ENCODE measurements at places on chromosomes 2 and 18.
A peak's percentile ranks its signal among the peaks of the same experiment; 100 is the strongest.

- DNase-seq = no peak
Measured at GRCh38 chr2:33302348-33302747, 174.1 kb upstream of the RASGRP3 start.

DNA sequence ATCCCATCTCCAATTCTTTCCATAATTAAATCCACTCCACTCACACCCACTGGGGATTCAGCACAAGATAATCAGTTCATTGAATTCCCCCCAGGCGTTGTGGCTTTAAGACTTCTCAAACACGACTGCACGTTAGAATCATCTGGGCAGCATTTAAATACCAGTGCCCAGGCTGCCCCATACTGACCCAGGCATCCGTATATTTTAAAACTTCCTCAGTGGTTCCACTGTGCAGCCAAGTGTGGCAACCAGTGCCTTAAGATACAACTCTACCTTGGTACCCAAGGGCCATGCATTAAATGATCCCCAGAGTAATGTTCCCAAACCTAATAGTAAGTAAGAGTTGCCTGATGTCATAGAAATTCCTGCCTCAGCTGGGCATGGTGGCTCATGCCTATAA, 54.3 kb upstream of the BZW1 start:
- DNase-seq = no peak

- no peak for DNase-seq
Measured at GRCh38 chr2:64779117-64779690, 125.5 kb upstream of the SERTAD2 start.

DNA sequence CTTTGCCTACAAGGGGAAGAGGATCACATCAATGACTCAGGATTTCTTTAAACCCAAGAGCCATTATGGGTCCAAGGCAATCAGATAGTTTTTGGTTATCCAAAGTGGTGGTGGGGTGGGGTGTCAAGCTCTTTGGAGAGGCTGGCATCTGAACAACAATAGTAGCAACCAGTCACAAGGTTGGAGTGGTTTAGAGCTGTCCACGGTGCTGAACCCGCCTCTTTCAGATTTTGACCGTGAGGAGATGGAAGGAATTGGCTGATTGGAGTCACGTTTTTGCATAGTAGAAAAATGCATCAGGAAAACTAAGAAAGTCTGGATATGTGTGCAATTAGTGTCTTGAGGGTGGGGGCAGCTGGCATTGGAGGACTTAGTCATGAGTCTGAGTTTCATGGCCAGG, 159.9 kb downstream of the LOXHD1 start:
- DNase-seq = no peak

DNA sequence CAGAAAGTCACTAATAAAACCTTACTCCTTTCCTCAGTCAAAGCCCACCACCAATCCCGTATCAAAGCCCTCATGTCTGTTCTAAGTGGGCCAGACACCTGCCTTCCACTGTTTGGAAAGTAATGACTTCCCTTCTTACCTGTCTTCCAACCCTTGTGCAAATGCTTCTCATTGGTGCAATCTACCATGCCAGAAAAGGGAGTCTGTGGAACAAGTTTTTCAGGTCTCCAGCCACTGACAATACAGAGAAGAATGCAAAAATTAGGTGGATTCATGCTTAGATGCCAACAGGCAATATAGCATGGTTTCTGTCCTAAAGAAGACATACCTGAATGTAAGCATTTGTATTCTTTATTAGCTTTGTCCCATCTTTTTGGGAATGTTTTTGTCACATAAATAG, 1140.6 kb upstream of the LRRTM1 start:
- no peak for DNase-seq

- no peak for DNase-seq
Measured at GRCh38 chr2:8648441-8649213, 33.2 kb upstream of the ID2 start.

DNA sequence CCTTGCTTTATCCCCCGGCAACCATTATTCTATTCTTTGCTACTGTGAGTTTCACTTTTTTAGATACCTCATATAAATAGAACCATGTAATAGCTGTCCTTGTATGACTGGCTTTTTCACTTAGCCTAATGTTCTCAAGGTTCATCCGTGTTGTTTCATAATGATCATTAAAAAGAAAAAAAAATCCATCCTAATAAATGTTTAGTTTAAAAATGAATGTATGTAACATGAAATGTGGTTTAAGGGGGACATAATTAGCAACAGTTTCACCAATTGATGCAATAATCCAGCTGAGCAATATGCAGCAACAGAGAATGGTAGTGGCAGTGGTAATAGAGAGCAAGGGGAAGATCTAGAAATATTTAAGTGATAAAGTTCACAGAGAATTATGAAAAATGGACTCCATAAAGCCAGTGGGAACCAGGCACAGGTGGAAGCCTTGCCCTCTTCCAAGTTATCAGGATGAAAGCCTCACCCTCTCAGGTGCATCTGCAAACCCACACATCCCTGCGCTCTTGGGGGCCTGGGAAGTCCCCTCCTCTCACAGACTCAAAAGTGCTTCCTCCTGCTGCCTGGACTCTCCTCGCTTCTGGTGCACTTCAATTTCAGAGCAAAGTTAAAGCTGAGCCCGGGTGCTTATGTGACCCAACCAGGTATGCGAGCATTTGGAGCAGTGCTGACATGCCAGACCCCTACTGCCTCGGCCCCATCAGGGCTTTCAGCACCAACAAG, 1403.3 kb upstream of the SLC39A10 start:
- no peak for DNase-seq

- DNase-seq = no peak
Measured at GRCh38 chr2:233818639-233819621, 35.4 kb downstream of the HJURP start.

GRCh38 chr18:21805771-21806366, 65.3 kb downstream of the MIB1 start:
- DNase-seq = no peak

- DNase-seq = no peak
Measured at GRCh38 chr2:204114295-204115136, 178.0 kb downstream of the ICOS start.

DNA sequence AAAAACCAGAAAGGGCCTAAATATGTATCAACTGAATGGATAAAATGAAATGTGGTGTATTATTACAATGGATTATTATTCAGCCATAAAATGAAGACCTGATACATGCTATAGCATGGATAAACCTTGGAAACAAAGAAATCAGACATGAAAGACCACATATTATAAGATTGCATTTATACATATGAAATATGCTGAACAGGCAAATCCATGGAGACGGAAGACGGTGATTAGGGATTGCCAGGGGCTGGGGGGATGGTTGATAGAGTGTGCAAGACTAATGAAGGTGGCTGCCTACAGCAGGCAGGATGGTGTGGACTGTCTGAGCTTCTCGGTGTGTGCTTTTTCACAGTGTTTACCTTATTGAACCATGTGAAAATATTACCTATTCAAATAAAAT, 11.4 kb upstream of the AFG3L2 start:
- DNase-seq = no peak

GRCh38 chr2:191479680-191480023, 198.3 kb upstream of the NABP1 start:
- no peak for DNase-seq

- no peak for DNase-seq
Measured at GRCh38 chr2:165549619-165550018, 80.1 kb downstream of the CSRNP3 start.

GRCh38 chr2:20519309-20519708, 72.4 kb downstream of the RHOB start:
- DNase-seq = no peak

DNA sequence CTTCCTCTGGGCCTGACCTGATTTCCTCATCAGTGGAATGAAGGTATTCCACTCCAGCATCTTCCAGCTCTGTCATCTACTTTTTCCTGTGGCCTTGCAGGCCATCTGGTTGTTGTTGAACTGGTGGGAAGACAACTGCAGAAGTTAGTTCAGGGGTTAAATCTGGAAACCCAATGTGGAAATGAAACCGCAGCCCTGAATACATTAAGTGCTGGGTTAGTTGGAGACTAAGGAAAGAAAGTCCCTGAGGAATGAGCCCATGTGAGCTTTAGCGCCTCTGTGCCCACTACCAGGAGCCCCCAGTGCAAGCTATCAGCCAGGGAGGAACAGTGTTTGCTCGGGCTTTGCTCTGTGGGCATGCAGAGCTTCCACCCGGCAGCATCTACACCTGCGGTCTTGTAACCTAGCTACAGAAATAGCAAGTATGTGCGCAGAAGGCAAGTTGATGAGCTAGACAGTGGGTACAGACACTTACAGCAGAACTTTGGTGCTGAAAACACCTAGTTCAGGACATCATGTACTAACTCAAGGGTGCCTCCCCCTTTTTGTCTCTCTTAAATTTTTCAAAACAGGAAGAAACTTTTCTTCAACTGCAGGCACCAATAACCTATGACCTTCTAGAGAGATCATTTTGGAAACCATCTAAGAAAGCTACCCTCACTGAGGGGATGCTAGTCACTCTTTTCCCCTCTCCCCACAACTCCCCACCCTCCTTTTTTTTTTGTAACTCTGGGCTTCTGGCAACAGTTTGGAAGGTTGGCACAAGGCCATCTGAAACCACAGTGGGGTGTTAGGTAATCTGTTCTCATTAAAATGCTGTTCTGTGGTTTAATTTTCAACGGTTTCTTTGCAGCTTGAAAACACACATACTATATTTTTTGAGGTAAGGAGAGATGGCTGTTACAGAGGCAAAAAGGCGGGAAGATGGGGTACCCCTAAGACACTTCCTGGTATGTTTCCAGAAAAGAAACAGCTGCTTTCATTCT, 18.3 kb upstream of the CXCR4 start:
- peak; percentile 56 for DNase-seq

DNA sequence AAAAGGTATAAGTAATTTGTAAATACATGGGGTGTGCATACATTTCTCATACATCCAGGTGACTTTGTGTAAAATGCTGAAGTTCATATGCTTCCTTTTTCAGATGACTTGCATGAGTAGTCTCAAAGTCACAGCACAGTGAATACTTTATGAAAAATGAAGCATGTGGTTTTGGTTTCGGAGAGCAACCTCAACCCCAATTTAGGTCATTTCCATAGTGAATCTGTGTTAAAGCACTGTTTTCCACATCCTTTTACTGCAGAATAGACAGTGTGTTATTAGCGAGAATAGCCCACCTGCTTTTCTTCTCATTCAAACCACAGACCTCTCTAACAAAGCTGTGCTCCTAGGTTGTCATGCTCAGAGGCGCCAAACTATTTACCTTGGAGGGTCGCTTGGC, 204.4 kb upstream of the RASGRP3 start:
- no peak for DNase-seq

DNA sequence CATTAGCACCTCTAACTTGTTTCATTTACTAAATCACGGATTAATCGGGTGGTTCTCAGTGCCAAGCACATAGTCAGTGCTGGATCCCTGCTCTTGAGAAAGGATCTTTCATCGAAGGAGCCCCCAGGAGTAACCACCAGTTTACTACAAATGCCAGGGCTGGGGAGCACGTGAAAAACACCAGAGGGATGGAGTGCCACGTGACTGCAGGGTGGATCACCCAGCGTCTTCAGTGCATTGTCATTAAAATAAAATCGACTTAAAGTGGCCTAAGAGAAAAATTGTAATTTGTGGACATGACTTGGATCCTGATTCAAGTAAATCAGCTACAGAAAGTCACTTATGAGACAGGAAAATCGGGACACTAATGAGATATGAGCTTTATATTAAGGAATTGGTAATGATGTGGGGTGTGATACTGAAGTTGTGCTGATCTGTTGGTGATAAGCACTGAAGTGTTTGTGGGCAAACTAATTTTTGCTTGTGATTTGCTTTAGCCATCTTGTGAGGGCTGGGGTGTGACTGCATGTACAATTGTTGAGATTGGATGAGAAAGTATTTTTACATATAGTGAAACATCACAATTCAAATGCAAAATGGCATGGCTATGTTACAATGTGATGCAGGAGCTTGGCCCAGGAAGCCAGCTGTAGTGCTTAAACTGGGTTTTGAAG, 63.8 kb downstream of the NCK2 start:
- no peak for DNase-seq

DNA sequence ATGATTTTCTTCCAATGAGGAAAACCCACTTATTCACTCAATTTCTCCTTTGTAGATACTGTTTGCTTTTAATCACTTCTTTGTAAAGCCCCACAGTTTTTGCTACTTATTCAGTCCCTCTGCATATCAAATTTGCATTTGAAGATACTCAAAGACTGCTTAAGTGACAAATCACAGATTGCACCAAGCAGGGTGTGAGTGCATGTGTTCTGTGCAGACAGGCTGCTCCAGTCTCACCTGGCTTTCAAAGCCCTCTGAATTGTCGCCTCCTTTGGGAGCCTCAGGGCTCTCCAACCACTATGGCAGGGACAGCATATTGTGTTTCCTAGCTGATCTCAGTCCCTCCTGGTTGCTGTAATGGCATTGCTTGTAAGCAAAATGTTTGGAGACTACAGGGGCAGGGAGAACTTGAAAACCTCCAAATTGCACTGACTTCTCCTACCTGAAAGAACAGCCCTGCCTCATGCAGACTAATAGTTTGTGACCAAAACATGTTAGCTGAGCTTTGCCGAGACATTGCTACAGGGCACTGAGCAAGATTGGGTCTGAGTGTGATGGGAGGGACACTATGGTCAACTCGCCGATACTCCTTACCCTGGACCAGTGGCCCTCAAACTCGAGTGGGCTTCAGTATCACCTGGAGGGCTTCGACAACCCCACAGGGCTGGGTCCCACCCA, 96.8 kb downstream of the POLE4 start:
- DNase-seq = no peak

GRCh38 chr2:240948086-240948485, 42.0 kb downstream of the CROCC2 start:
- DNase-seq = no peak

DNA sequence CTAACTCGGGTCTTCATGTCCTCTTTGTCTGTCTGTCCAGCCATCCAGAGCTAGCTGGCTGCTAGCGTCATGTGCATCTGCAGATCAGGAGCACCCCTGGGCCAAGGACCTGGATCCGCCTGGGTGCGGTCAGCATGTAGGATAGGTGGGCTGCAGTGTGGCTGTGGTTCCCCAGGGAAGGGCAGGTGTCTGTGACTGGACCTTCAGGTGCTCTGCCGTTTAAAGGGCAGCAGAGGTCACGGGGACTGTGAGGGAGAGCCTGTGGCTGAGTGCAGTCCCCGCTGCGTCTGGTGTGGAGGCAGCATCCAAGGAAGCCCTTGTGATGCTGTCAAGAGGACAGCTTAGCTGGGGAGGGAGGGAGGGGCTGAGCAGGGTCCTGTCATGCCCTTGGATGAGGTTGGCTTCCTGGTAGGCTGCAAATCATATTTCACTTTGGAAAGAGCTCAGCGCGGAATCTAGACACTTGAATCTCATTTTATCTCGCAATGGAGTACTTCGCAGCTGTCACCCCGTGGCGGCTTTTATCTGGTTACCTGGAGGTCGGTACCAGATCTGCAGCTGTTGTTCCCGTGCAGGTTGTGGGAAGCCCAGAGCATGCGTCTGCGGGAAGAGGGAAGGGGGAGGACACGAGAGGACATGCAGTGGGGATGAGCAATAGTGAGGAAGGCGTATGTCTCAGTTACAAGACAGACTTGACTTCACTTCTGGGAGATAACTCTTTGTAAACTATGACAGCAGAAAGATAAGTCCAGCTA, 5.9 kb upstream of the RALB start:
- DNase-seq = no peak
